ENCODE measurements at places on chromosomes 1 and 21.

- DNase-seq = no peak
Observed at GRCh38 chr1:206002871-206003801, at the start of gene RAB7B. Gene RAB7B (minus strand): TSS chr1:206003395. CDS start chr1:205994135, 9,260 bp downstream.

GRCh38 chr1:174916846-174917245 lies 82.9 kb upstream of the CACYBP start:
- DNase-seq = no peak

DNA sequence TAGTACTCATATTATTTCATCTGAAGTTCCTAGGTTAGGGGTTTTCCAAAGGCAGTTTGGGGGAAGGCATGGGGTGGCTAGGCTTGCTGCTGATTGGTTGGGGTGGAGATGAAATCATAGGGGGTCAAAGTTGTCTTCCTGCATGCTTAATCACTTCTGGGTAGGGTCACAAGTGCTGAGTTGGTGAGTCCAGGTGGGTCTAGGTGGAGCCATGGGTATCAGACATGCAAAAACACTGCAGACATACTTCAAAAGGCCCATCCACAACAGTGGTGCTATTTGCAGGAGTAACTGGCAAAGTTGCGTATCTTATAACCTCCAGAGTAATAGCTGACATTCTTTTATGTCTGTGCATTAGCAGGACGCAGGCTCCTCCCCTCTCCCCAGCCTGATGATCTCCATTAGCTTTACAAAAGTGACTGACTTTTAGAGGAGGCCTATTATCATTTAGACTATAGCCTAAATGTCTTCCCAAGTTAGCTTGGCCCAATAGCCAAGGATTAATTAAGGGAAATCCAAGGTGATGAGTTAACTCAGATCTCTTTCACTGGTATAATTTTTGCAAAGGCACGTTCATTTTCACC lies 374.4 kb upstream of the PRMT6 start:
- DNase-seq = no peak

DNA sequence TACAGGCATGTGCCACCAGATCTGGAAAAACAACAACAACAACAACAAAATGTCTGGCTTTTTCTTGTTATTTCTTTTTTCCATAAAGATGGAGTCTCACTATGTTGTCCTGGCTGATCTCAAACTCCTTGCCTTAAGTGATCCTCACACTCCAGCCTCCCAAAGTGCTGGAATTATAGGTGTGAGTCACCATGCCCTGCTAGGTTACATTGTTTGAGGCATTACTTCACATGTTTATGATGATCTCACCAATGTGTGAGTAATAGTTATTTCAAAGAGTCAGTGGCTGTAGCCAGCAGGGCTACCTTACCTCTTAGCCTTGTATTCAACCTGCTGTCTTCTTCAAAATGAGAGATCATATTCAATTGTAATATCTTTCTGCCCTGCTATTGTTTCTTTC lies 445.7 kb downstream of the AMY1C start:
- no peak for DNase-seq

- DNase-seq = peak; percentile 85
Observed at GRCh38 chr21:16420031-16420724, 690.4 kb downstream of the USP25 start.

GRCh38 chr1:38242506-38242905 lies 195.9 kb upstream of the POU3F1 start:
- DNase-seq = no peak

DNA sequence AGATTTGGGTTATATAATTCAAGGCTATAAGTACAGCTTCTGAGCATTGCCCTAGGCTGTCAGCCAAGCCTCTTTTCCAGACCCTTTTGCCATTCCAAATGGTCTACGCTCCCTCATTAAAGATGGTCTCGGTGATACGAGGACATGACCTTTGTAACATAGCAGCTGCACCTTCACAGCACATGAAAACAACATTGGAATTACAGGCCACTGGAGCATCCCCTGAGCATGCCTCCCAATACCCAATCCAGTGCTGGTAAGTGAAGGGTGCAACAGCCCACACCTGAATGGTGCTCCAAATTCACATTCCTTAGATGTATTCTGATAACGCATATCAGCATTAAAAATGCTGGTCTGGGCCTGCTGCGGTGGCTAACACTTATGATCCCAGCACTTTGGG lies 20.1 kb upstream of the PTPRF start:
- no peak for DNase-seq

- DNase-seq = no peak
Observed at GRCh38 chr1:56526571-56527174, 52.7 kb downstream of the PLPP3 start.

DNA sequence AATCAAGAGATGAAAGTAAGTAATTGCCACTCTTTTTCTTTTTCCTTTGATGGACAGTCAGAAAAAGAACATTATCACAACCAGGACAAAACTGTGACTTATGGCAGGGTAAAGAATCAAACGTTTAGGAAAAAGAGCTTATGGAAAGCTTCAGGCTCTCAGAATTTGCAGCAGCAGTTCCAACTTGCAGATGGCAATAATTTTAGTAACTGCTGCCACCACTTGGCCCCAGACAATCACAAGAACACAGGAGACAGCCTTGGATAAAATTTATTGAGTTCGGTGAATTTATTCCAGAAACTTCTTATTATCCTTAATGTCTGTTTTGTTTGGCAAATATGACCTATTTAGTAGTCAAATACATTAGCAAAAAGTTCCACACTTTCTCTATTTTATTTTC lies 804.4 kb downstream of the BRINP3 start:
- no peak for DNase-seq

- DNase-seq = no peak
Observed at GRCh38 chr1:114524944-114525343, 13.9 kb upstream of the TRIM33 start.

DNA sequence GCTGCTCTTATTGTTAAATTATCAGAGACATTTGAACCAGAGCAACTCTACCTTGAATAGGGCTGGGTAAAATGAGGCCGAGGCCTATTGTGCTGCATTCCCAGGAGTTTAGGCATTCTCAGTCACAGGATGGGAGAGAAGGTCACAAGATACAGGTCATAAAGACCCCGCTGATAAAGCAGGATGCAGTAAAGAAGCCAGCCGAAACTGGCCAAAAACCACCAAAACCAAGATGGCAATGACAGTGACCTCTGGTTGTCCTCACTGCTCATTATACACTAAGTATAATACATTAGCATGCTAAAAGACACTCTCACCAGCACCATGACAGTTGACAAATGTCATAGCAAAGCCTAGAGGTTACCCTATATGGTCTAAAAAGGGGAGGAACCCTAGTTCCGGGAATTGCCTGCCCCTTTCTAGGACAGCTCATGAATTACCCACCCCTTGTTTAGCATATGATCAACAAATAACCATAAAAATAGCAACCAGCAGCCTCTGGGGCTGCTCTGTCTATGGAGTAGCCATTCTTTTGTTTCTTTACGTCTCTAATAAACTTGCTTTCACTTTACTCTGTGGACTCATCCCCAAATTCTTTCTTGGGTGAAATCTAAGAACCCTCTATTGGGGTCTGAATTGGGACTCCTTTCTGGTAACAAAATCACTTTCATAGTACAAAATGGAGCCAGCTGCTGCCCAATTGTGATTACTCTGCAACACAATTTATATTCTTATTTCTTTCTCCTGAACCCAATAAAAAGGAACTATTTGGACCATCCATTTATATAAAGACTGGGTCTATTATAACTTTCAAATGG lies 179.6 kb downstream of the TGFBR3 start:
- DNase-seq = no peak

- no peak for DNase-seq
Observed at GRCh38 chr1:159918352-159919200, 6.7 kb downstream of the TAGLN2 start.

GRCh38 chr1:22383526-22384294 lies 67.9 kb upstream of the ZBTB40 start:
- no peak for DNase-seq

GRCh38 chr1:109306832-109307273 lies at the start of gene MYBPHL:
Gene MYBPHL (minus strand): TSS chr1:109307011. CDS start chr1:109306991, 20 bp downstream.
- DNase-seq = no peak

DNA sequence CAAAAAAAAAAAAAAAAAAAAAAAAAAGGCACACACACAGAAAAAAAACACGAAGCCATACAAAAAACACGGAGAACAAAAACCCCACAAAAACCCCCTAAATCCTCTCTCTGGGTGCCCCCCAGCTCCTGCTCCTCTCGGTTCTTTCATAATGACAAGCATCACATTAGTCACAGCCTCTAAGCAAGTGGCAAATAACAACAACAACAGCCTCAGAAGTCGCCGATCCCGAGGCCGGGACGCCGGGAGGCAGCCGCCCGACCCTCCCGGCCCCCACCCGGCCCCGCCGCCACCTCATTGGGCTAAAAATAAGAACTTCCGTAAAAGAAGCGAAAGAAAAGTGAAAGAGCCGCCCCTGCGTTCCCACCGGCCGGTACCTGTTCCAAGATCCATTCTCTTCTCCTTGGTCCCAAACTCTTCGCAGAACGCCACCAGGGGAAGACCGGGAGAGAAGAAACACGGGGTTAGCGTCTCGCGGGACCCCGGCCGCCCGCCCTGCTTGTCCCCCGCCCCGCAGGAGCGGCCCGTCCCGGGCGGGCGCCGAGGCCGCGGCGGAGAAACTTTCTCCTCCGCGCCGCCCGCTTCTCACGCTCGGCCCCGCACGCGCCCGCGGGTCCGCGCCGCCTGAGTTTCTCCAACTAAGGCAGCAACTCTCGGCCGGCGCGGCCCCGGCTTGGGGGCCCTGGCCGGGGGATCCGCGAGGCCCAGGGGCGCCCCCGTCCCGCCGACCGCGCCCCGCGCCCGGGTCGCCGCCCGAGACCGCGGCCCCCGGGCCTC lies 102.8 kb downstream of the CASZ1 start:
- no peak for DNase-seq
